ENCODE measurements at places on chromosomes 4 and X.
A peak's percentile ranks its signal among the peaks of the same experiment; 100 is the strongest.

DNA sequence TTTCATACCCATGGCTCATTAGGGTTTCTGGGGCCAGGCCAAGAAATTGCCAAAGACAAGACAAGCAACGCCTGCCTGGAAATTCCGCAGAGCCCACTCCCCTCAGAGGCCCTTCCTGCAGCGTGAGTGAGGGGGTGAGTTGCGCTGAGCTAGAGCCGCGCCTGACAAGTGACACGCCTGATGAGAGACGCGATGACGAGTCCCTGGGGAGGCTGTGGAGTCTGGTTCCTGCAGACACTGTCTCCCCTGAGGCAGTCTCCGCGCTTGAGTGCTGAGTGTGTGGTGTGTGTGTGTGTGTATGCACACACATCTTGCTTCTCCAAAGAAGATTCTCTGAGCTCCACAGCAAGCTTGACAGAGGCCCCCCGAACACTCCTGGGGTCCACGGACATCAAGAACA, 269.8 kb downstream of the BCOR start:
- peak; percentile 45 for DNase-seq

DNA sequence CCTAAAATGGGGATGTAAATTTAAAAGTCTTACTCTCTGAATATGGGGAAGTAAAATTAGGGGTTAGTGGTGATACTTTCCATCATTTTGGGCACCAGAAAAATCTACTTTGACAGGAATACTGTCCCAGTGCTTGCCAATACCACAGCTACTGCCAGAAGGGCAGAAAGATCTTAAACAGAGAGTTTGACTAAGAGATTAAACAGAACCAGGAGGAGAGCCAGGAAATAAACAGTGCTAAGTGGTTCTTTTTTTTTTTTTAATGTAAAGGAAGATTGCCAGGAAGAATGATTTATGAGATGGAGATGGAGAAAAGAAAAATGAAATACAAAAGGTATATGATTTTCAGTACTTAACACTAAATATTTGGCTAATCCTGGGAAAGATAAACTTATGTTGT, 126.8 kb downstream of the RTL3 start:
- no peak for DNase-seq

DNA sequence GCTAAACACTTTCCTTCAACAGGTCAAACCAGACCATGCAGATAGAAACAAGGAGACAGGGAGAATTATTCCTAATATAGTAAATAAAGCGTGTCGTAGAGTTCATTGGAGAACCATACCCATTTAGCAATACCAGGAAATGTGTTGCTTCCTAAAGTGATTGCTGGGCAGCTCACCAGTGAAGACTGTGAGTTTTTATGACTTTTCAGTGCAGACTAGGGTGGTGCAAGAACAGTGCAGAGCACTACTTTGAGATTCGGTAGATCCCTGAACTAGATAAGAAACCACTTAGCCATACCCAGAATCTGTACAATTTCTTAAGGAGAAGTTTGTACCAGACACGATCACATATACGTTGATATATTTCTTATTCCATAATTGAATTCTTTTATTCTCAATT, 87.4 kb downstream of the EMCN start:
- DNase-seq = no peak

GRCh38 chr4:144709793-144710525, 64.0 kb downstream of the HHIP start:
- no peak for DNase-seq

GRCh38 chrX:133369065-133369464, 46.2 kb downstream of the GPC4 start:
- no peak for DNase-seq

- no peak for DNase-seq
These were observed 91.8 kb upstream of the POU3F4 start for GRCh38 chrX:83416273-83416672.

DNA sequence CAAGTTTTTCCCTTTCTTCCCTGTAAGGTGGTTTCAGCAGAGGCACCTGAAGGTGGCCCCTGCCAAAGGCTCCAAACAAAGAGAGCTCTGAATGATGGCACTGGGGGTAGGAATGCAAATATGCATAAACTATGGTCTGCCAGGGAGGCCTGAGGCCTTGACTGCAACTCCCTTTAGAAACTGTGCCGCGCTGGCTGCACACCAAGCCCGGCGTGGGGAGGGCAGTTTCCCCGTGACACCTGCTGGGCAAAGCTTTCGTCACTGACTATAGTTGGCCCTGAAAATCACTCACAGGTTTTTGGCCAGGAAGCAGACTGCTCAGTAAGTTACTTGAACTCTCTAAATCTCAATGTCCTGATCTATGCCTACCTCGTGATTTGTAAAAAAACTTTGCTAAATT, 97.8 kb upstream of the ATOH1 start:
- no peak for DNase-seq

DNA sequence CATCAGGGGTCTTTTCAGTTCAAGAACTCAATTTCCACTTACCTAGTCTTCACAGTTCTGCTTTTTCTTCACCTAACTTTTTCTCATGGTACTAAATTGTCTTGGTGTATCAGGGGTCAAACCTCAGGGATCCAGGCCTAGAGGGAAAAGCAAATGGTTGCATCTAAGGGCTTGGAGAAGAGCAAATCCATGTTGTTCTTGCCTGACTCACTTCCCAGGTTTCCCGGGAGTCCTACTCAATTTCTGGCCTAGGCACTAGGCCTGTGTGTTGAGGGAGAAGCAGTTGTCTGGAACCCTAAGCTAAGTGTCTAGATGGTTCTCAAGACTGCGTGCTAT, 191.9 kb upstream of the STK26 start:
- no peak for DNase-seq

- no peak for DNase-seq
These were observed 10.8 kb downstream of the PLAC1 start for GRCh38 chrX:134647477-134647877.

DNA sequence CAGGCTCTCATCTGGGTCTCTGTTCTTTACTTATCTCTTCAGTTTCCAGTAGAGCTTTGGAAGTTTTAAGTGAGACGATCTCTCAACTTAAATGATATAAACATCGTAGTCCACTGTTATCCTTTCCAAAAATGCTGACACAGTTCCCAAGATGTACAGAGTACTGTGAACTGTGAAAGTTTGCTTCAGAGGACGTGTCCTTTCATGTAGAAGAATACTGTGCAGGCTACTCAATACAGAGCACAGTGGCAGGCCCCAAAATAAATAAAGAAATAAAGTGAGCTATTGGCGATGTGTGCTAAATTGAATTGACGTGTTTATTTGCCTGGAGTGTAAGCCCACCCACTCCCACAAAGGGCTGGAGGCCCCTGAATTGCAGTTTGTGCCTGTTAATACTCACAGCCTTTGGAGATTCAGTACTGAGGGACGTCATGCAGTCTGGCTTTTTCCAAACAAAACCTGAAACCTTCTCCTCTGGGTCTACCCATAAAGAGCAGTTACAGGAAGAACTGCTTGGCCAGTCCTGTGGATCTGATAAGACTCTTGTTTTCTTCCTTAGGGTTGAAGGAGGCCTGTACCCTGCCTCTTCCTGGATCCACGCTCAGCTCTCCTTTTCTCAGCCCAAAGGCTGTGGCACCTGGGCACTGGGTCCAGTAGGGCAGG, 66.1 kb downstream of the SOWAHB start:
- no peak for DNase-seq

GRCh38 chrX:39642071-39642470, 455.7 kb downstream of the BCOR start:
- DNase-seq = no peak

DNA sequence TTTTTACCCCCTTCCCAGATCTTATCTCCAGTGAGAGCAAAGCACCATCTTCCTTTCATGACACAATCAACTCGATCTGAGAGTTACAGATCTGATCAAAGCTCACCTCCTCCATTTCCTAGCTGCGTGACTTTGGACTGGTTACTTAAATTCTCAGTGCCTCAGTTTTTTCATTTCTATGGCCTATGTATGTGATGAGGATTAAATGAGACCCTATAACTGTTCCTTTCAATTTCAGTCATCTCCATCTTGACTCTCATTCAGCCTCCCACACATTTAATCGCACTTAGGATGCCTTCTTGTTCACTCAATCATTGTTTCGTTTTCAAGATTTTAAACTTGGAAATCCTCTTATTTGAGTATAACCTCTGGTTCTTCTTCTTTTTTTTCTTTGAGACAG, 20.1 kb upstream of the CXCR3 start:
- DNase-seq = no peak

DNA sequence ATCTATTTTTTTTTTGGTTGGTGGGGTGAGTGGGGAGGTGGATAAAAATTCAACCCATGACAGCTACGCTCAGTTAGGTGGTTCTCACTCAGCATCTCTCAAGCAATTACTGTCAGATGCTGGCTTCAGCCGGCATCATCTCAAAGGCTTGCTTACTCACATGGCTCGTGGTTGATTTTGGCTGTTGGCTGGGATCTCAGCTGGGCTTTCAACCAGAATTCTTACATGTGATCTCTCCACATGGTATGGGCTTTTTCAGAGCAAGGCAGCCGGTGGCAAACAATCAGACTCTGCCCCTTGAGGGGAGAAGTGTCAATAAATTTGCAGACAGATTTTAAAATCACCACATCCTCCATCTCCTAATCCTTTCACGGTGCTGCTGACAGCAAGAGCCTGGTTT, 47.2 kb downstream of the SLC34A2 start:
- peak; percentile 6 for DNase-seq

DNA sequence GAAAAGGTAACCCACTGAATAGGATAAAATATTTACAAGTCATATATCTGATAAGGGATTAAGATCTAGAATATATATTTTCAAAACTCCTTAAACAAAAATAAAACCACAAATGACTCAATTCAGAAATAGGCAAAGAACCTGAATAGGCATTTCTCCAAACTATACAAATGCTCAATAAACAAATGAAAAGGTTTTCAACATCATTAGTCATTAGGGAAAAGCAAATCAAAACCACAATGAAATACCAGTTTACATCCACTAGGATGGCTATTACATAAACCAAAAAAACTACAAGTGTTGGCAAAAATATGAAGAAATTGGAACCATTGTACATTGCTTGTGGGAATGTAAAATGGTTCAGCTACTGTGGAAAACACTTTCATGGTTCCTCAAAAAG, 167.0 kb upstream of the GALNT7 start:
- no peak for DNase-seq

DNA sequence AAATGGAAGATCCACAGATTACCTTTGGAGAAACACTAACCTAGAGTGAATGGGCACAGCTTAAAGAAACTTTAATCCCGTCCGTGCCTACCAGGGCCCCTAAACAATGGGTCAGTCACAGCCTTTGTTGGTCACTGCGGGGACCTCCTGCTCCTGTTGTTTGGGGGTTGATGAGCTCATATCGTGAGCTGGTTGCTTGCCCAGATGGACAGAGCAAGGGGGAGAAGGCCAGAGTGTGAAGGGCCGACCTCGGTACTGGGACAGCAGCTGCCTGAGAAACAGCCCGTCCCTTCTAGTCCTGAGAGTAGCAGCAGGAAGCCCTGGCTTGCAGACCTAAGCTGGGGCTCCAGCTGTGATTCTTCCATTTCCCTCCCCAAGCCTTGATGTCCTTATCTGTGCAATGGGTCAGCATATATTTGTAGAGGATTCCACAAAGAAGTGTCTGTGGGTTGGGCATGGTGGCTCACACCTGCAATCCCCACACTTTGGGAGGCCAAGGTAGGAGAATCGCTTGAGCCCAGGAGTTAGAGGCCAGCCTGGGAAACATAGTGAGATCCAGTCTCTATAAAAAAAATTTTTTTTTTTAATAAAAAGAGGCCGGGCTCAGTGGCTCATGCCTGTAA, 69.6 kb upstream of the SLC34A2 start:
- DNase-seq = no peak

GRCh38 chr4:146255874-146256273, 41.5 kb downstream of the REELD1 start:
- DNase-seq = no peak

GRCh38 chrX:39896951-39897740, 200.6 kb downstream of the BCOR start:
- DNase-seq = no peak

DNA sequence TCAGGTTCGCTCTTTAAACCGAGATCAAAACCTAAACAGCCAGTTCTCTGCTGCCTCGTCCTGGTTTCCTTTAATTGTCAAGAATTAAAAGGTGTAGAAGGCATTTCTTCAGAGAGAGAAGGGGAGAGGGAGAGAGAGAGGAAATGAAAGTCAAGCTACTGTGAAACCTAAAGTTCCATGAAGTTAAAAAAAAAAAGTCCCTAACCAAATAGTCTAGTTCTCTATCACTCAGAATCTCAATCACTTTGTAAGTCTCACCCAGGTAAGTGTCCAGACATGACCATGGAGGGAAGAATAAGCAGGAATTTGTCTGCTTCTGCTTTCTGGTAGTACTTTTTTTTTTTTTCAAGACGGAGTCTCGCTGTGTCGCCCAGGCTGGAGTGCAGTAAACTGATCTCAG, 18.8 kb upstream of the SMIM14 start:
- no peak for DNase-seq

DNA sequence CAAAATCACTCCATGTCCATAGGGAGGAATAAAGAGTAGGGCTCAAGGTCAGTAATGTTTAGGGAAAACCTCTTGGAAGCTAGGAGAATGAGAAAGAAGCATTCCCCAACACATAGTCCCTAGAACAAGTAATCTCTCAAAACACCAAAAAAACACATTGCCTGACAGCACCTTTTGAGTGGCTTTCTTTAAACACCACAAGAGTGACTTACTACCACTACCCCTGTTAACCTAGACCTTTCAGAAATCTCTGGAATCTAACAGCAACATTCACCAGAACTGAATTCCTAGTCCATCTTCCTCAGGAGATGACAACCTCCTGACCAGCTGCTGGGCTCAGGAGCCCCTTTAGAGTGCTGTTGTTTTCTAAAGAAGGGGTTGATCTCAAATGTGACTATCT, 142.2 kb downstream of the SOWAHB start:
- no peak for DNase-seq

DNA sequence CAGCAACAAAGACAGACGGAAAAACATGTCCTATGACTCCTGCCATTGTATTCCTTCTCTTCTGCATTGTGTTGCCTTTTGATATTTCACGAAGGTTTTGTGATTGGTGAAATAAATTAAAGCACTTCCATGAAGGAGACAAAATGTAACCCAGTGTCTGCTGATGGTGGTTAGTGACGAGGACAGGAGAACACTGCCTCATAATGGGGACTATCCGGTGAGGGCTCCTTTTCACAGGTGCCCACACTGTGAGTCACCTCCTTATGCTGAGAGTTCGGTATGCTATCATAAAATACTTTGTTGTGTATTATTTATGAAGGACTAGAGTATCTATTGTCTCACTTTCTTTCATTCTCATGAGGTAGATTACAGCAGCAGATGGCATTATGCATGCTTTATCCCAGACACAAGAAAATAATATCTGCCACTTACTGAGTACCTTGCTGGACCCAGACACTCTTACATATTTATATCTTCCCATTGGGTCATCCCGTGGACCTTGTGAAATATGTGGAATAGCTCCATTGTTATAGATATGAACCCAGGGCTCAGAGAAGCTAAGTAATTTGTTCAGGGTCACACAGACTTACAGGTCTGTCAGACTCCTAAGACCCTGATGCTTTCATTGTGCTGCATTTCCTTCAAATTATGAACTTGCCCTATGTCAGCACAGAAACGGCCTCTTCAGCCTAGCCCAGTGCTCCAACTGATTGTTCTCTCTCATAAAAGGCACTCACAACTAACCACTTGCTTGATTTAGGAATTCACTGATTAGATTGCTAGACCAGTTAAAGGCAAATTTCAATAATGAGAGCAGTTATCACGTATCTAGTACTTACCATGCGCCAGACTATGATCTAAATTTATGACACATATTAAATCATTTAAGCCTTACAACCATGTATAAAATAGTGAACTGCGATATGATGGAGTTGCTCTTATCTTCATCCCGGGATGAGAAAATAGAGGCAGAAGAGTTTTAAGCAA, 31.2 kb downstream of the PLS3 start:
- DNase-seq = no peak

GRCh38 chrX:7720519-7720918, 122.5 kb upstream of the VCX start:
- no peak for DNase-seq

- DNase-seq = no peak
These were observed 151.5 kb downstream of the AFAP1 start for GRCh38 chr4:7788193-7788592.
